Hair follicular keratinocyte (primary cell): ENCODE measurements at places on chromosomes 5 and 9. TPM values are rescaled to one million over a fixed set of nuclear protein-coding genes. Genes with fewer than 3 reads are reported as not detected.

ZDHHC12 gene
- total RNA-seq, result 93.0 and 161 TPM in 2 replicates

PCDHB13 gene
- not detected in 2 replicates for total RNA-seq

NRARP gene
- 1.1 and 2.2 TPM in 2 replicates for total RNA-seq

TTC23L gene
- total RNA-seq, result not detected in 2 replicates

IL9 gene
- not detected in 2 replicates for total RNA-seq

PDLIM4 gene
- total RNA-seq, result 44.2 and 74.6 TPM in 2 replicates

FOXD4L6 gene
- total RNA-seq, result 0.27 TPM in 1 of 2 replicates, not detected in the other

SV2C gene
- 0.08 TPM in 1 of 2 replicates, not detected in the other for total RNA-seq

IL3 gene
- not detected in 2 replicates for total RNA-seq
